ENCODE measurements at places on chromosomes 11 and 22. TPM values are rescaled to one million over a fixed set of nuclear protein-coding genes. Genes with fewer than 3 reads are reported as not detected.

DNA sequence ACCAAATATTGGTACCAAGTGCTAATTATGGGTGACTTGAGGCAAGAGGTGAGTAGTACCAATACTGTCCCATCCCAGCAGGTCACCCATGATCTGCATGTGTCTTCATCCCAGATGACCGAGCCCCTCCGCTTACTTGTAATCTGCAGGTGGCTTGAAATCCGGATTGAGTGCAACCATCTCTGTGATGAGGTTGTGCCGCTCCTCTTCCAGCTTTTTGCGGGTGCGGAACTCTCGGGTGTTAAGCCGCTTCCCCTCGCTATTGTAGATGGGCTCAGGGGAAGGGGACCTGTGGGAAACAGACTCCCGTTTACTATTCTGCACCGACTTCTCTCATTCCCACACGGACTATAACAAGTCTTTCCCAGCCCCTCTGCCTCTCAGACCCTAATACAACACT lies 8.2 kb downstream of the SF1 start:
- DNase-seq = no peak

DNA sequence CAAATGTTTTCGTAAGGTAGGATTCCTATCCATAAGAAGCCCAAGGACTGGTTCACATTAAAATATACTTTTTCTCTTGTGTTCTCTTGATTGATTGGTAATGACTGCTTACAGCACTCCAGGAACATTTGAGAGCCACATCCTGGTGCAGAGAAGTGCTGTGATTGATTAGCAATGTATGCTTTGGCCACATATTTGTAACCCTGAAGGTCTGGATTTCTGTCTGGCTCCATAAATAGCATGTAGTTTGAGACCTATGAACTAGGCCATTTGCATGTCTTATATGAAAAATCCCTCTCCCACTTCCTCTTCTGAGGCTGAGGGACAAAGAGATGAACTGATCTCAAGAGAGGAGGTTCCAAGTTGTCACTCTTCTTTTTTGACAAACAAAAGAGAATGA lies 49.3 kb upstream of the CD44 start:
- no peak for DNase-seq

DNA sequence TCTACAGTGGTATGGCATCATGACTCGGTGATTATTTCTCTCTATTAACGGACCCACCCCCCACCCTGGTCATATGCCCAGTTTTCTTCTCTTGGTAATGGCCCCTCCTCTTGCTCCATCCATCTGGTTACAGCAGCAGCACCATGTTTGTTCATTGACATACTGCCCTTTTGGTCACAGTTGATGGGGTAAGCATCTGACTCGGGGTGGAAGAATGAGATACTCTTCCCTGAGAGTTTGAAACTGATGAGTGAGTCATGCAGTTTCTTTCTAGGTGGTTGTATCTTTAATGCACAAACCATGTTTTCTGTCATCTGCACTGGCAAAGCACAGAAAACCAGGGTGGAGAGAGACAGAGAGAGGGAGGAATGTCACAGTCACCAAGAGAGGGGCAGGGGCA lies 126.0 kb downstream of the SYN3 start:
- DNase-seq = no peak

GRCh38 chr11:73236205-73236765 lies 18.2 kb downstream of the P2RY2 start:
- DNase-seq = no peak

DNA sequence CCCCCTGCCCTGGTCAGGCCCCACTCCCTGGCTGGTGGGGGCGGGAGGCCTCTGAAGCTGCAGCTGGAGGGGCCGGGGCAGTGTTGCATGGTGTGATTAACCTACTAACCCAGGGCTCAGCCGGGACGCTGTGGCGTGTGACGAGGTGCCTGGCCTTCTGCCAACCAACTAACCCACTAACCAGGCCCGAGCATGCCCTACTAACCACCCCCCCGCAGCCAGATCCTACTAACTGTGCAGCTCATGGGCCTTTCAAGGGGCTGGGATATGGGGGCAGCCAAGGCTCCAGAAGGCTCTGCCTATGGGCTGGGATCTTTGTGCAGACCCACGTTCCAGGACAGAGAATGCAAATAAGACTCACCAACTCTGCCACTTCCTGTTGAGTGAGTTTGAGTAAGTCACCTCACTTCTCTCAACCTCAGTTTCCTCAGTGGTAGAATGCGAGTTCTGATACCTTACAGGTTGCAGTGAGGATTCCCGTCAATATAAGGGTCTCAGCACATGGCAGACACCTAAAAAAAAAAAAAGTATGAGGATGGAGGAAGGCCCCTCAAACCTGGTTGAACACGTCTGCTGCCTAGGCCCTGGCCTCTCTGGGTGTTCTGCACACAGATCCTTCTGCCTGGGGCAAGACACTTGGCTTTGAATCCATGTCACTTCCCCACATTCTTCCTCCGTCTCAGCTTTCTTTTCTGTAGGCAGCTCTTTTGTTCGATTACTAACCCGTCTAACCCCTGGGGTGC lies 14.1 kb downstream of the MIAT start:
- no peak for DNase-seq

- DNase-seq = peak; percentile 20
Measured at GRCh38 chr11:82046778-82047177, 686.9 kb downstream of the FAM181B start.

Gene SHANK3
- 22.7 TPM for polyA plus RNA-seq

Data from hindlimb muscle (tissue), 1 donor.